ENCODE measurements at places on chromosomes 5 and 9.
A peak's percentile ranks its signal among the peaks of the same experiment; 100 is the strongest.

- DNase-seq, result no peak
Observed at GRCh38 chr9:10062629-10063395, 550.0 kb downstream of the PTPRD start.

GRCh38 chr9:107647141-107647540, 157.6 kb upstream of the KLF4 start:
- DNase-seq, result no peak

DNA sequence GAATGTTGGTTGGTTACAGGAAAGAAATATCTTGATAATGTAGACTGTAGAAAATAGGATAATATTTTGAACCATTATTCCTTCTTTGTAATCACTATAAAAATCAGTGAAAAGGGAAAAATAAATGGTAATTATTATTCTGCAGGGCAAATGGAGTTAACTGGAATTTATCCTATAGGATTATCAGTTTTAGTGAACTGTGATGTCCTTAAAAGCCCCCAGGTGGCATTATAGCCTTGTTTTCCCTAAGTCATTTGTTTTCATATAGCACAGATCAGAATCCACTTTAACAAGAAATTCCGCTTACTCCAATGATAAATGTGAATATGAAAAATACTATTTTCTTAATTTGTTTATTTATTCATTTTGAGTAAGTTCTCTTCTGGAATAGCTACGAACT, 26.2 kb upstream of the WDR41 start:
- DNase-seq, result no peak

DNA sequence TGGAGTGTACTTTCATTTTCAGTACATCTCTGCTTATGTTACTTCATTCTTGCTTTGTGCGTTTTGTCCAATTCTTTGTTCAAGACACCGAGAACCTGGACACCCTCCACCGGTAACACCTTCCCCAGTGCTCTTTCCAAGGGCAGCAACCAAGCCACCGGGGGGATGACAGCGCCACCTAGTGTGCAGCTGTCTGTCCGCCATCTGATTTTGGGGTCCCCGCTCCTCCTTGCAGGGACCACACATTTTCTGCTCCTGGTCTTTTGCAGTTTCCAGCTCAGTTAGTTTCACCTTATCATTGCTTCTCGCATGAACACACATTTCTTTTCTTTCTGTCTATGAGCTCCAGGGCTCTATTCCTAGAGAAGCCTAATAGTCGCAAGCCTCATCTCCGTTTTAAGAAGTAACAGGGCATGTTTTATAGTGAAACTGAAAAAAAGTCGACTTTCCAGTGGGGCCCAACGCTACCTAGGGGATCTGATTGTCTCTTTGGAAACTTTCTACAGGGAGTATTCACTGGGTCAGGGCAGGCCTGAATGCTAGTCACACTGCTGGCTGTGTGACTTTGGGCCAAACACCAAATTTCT, 152.1 kb downstream of the FSTL4 start:
- DNase-seq, result no peak

DNA sequence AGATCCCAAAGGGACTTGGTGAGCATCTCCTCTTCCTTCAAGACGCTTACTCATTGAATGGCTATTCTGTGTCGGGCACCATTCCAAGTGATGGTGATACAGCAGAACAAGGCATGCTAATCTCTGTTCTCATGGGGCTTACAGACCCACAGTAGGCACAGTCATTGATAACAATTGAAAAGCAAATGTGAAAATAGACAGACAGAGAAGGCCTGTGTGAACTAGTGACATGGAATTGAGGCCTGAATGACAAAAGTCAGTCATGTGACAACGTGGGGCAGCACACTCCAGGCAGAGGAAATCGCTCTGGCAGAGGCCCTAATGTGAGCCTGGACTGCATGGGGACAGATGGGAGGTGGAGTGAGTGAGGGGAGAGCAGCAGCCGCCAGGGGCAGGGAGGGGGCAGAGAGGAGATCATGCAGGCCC, 70.7 kb upstream of the CPLX2 start:
- DNase-seq, result no peak

- no peak for DNase-seq
Observed at GRCh38 chr5:153752890-153753289, 262.4 kb downstream of the GRIA1 start.

DNA sequence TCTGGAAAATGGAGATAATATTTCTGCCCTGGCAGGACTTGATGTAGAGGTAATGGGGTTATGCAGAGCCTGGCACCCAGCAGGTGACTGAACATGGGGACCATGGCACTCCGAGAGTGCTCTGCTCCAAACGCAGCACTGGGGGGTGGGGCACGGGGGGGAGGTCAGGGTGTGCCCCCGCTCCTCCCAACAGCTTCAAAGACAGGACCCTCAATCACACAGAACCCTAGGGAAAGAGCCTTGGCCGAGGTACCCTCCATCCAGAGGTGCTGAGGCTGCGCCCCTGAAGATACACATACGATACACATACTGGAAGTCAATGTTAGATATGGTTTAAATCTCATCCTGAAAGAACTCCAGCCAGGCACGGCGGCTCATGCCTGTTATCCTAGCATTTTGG, 26.6 kb upstream of the CEP72 start:
- DNase-seq, result no peak

GRCh38 chr9:132597073-132597775, 14.8 kb downstream of the BARHL1 start:
- DNase-seq, result peak; percentile 18

DNA sequence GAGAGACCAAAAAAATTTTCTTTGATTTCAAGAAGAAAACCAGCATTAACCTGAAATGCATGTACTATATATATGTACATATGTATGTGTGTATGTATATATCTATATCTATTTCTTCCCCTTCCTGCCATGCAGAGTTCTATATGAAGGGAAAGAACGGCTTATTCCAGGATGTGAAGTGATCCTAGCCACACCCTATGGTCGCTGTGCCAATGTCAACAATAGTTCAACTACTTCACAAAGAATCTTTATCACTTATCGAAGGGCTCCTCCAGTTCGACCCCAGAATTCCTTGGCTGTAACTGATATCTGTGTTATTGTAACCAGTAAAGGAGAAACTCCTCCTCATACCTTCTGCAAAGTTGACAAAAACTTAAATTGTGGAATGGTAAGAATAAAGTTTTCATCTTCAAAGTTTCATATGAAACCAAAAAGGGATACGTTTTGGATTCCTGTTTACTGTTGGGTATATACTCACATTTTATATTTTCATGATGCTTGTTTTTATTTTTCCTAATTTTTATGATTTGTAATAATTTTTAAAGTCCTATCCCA, 56.2 kb downstream of the DENND4C start:
- no peak for DNase-seq

DNA sequence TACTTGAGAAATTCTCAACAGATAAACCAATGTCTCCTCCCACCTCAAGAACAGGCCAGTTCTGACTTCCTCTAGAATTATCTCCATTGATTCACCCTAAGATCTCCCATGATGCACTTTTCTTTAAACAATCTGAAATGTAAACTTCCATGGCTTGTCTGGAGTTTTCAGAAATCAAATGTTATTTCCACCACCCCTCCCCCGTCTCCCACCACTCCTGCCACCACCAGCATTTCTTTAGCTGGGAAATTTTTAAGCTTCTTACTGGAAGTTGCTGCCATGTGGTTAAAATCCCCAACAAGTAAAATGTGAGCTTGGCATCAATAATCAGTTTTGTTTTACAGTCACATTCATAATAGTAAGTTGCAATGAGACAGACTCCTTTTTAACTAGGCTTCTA, 32.8 kb upstream of the BASP1 start:
- no peak for DNase-seq

DNA sequence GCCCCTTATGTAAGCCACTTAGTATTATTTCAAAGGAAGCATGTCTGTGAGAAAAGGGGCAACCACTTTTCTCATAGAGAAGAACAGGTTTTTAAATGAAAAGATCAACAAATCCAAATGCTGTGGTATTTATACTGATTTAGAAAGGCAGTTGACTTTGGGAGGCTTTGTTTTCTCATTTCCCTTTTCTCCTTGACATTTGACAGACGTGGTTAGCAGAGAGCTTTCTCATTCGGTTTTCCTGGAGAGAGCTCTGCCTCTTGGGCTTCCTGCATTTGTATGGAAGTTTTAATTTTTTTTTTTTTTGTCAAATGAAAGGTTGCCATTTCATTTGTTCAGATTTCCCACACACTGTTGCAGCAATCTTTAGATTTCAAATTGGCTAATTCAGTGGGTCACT, 62.5 kb downstream of the EXOSC2 start:
- no peak for DNase-seq

GRCh38 chr5:58366461-58366860, 93.4 kb downstream of the PLK2 start:
- DNase-seq, result no peak

DNA sequence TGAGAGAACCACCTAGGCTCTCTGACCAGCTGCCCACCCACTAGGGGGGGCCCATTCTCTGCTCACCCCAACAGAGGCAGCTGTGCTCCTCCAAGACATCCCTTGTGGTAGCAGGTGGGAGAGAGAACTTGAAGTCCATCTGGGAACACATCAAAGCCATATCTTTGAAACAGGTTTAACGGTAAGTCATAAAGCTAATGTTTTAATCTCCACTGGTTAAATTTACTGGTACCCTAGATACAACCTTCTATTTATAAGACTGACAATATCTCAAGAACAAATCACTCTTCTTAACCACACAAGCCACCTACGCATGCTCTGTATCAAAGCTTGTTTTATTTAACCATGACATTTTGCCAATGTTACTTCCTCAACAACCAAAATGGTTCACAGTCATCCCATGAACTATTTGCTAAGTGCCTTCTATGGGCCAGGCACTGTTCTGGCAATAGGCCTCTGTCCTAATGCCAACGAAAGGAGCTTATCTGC, 20.4 kb downstream of the AUH start:
- DNase-seq, result no peak

GRCh38 chr5:168851902-168852321, 272.7 kb upstream of the PANK3 start:
- DNase-seq, result no peak

DNA sequence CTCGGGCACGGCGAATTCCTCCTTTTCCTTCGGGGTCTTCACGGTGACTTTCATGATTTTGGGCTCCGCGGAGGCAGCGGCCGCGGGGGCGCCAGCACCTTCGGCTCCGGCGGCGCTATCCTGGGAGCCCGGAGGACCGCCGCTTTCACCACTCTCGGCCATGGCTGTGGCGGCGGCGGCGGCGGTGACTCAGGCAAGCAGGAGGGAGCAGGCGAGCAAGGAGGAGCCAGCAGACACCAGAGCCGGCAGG, 315 bp downstream of the UBQLN1 start:
- DNase-seq, result no peak

GRCh38 chr5:1512541-1513291, 11.0 kb downstream of the LPCAT1 start:
- DNase-seq, result peak; percentile 7

GRCh38 chr5:8138884-8139283, 269.9 kb downstream of the MTRR start:
- no peak for DNase-seq

DNA sequence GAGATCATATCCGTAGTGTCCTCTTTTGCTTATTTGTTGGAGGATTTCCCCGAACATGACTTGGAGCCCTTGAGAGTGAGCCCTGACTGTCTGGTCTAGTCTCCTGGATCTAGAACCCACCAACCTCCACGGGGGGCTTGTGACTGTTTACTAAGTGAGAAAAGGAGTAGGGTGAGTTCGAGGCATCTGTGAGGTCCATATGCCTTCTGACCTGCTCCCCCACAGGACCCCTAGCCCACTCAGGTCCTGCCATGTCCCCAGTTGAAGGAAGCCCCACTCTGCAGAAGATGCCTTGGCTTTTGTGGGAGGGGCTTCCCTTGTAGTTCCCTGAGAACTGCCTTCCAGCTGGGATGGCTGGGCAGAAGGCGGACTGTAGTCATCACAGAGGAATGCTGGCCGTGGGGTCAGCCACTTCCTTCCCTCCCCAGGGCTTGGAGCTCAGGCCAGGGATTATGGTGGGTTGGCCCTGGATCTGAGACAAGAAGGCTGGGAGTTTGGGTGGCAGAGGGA, 7.0 kb upstream of the IRF1 start:
- peak; percentile 53 for DNase-seq

DNA sequence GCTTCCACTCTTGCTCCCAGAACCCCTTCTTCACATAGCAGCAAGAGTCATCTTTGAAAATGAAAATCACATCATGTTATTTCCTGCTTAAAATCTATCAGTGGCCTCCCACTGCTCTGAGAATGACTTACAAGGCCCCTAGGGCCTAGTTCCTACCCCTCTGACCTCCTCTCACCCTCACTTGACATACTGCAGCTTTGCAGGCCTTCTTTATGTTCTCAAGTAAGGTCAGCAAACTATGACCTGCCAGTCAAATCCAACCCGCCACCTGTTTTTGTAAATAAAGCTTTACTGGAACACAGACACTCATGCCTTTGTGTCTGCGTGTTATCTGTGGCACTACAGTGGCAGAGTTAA, 185.7 kb downstream of the NR3C1 start:
- no peak for DNase-seq

GRCh38 chr5:132491368-132492364, 1.1 kb upstream of the IRF1 start:
- no peak for DNase-seq

DNA sequence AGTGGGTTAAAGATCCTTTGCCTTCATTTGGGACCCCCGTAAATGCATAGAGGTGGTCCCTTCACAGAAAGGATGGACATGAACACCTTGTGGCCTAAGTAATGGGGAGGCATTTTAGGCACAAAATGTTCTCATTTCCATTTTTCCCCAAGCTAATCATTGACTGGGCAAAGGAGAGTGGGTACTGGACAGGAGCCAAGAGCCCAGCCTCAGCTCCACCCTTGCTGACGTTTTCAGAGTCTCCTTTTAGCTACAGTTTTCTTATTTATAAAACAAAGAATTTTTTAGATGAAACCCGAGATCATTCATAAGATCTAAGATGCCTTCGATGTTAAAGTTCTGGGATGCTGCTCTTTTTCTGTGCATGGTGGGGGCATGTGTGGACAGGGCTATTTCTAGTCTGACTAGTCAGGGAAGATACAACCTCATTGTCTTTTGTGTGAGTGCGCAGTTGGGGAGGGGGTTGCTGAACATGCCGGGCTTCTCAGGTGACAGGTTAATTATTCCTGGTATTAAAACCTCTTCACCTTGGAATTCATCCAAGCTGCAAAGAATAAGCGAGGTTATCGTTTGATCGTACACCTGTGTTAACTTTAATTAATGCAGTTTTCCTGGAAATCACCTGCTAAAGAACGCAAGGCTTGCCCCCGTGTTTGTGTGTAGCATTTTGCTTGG, 48.4 kb downstream of the ADAMTS16 start:
- DNase-seq, result no peak

GRCh38 chr5:38467353-38468040, 88.9 kb downstream of the LIFR start:
- DNase-seq, result no peak

DNA sequence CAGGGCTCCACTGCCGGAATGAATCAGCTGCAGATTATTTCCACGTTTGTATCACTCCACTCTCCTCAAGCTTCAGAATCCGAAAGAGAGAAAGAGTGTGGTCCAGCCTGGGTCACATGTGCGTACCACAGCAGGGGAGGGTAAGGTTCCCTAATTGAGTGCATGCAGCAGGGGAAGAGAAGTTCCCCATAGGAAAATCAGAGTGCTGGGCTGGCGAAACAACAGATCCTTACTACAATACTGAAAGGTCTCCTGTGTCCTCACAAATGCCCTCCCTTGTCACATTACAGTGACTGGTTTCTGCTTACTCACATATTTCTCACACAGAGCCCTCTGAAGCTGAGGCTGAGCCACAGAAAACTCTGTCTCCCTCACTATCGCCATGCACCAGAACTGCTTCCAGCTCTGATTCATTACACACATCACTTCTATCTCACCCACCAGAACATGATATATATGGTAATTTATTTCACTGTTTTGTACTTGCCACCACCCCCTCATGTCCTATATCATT, 532.2 kb upstream of the TUSC1 start:
- no peak for DNase-seq
